ENCODE measurements at places on chromosomes 1 and 21. TPM values are rescaled to one million over a fixed set of nuclear protein-coding genes. Genes with fewer than 3 reads are reported as not detected.

DNA sequence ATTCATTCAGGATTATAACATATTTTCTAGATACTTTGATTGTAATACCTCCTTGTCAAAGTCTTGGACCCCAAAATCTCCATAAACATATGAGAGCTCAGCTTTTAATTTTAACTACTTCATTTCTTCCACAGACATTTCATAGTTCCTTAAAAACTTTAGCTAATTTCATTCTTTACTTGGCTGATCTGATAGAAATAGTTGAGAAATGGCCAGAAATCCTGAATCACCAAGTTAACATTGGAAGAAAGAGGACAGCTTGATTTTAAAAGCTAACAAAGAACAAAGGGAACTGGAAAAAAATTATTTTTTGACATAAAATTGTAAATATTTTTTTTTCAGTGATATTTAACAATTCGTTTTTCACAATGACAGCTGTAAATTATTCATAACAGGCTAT, 216.5 kb downstream of the NTNG1 start:
- DNase-seq: no peak
- H3K36me3 ChIP-seq: no peaks in the 10 kb centered on the region
- H3K4me1 ChIP-seq: no peaks in the 10 kb centered on the region
- no peaks in the 10 kb centered on the region for H3K27me3 ChIP-seq

DNA sequence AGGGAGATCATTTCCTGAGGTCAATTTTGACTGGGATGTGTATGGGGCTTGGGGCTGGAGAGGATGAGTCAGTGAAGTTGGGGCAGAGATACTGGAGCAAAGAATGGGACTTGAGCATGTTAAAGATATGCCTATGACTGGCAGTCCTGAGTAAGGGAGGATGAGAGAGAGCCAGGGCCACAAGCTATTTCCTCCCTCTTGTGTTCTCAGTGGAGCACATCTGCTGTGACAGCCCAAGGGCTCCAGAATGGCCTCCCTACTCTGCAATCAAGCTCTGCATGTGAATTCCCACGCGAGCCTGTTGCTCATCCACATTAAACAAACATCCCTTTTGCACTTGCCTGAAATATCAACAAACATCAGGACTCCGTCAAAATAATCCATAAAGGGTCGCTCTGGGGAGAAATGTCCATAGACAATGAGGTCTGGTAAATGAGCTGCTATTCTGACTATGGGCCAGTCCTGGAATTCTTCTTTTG, 9.2 kb downstream of the ADCY10 start:
- no peaks in the 10 kb centered on the region for H3K4me1 ChIP-seq
- no peaks in the 10 kb centered on the region for H3K27me3 ChIP-seq
- no peaks in the 10 kb centered on the region for H3K36me3 ChIP-seq
- no peak overlapping the region for H3K27ac ChIP-seq

DNA sequence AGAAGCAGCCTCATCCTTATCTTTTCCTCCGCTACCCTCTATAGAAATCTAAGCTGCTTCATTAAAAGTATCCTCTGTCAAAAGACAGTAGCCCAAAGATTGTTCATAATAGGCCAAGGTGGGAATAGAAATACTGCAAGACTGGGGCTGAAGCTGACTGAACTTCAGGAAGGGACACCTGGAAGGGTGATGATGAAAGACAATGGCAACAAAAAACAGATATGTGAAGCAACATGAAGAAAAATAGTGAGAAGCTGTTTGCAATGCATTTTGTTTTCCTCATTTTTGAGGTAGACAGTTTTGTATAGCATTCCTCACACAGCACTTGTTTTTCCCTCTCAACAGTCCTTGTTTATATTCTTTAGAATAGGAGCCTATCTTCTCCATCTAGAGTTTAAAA, 16.9 kb downstream of the DCAF8 start:
- H3K4me1 ChIP-seq: peaks cover 4% of the 10 kb centered on the region
- H3K4me3 ChIP-seq: no peak overlapping the region
- H3K27me3 ChIP-seq: no peaks in the 10 kb centered on the region
- no peak overlapping the region for H3K27ac ChIP-seq
- peaks cover 40% of the 10 kb centered on the region for H3K36me3 ChIP-seq
- no peak for DNase-seq

DNA sequence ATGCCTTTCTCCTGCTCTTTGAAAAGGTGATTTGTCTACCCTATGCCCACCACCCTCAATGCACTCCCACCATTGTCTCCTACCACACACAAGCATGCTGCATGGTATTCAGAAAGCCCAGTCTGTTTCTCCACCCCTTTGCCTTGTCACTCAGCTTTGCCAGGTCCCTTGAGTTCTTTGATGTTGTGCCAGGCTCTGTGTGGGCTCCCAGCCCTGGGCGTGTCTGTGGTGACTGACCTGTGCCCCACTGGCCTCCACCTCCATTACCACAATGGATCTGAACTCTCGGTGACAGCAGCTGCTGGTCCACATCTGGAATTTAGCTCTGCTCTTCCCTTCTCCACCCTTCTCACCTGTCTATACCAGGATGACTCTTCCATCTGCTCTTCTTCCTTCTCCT, 34.9 kb downstream of the ATP2B4 start:
- H3K4me3 ChIP-seq: no peak overlapping the region
- peaks cover 13% of the 10 kb centered on the region for H3K36me3 ChIP-seq
- peaks cover 69% of the 10 kb centered on the region for H3K4me1 ChIP-seq
- no peaks in the 10 kb centered on the region for H3K27me3 ChIP-seq
- peak overlapping the region; percentile 14 for H3K27ac ChIP-seq
- no peak for DNase-seq

GRCh38 chr21:35375115-35375514, 326.0 kb upstream of the RUNX1 start:
- H3K4me3 ChIP-seq: no peak overlapping the region
- no peak for DNase-seq
- no peaks in the 10 kb centered on the region for H3K27me3 ChIP-seq
- no peak overlapping the region for H3K27ac ChIP-seq
- no peaks in the 10 kb centered on the region for H3K4me1 ChIP-seq

OR6N2 gene
- total RNA-seq: not detected

PADI3 gene
- total RNA-seq: not detected

DNA sequence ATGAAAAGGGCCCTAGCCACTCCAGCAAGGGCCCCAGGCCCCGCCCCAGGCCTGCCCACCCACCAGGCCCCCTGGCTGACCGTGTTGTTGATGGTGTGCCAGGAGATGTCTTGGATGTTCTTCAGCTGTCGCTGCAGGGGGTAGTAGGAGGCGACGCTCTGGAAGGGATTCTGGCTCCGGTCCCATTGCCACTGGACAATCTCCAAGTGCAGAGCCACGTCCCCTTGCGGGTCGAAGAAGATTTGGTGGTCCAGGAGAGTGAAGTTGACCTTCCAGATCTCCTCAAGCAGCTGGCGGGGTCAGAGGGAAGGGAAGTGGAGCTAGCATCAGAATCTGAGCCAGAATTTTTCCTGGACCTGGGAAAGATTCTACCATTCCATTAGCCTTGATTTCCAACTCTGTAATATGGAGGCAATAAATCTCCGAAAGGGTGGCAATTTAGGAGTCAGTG, 10.2 kb downstream of the TAS1R2 start:
- H3K4me3 ChIP-seq: no peak overlapping the region
- no peaks in the 10 kb centered on the region for H3K4me1 ChIP-seq
- no peak overlapping the region for H3K27ac ChIP-seq
- H3K36me3 ChIP-seq: no peaks in the 10 kb centered on the region
- H3K27me3 ChIP-seq: peaks cover 2% of the 10 kb centered on the region

DNA sequence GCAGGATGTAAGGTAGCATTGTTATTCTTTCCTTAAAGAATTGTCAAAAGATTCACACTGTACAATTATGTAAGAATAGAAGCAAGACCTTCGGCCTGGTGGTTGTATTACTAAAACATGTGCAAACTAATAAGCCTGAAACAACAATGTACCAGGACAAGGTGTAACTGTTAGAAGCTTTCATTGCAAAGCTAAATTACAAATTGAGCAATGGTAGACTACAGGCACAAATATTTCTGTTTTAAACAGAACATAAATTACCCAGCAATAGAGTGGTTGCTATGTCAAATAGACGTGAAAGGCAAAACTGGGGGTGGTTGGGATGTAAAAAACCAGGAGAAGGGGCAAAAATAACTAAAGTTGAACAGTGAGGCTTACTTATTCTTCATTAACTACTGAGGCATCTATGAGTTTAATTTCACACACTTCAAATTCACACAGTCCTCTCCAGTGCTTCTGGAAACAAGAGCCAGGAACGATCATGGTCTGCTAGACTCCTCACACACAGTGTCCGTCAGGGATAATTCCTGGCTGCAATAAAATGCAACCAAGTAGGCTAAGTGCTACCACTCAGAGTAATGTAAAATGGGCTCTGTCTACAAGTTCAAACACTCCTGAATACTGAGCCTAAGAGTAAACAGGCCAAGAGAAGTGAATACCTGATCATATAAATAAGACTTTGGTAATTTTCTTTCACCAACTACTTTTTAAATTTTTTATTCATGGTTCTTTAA, 39.3 kb upstream of the C1orf198 start:
- H3K36me3 ChIP-seq: peaks cover 77% of the 10 kb centered on the region
- no peaks in the 10 kb centered on the region for H3K4me1 ChIP-seq
- no peaks in the 10 kb centered on the region for H3K27me3 ChIP-seq
- no peak overlapping the region for H3K27ac ChIP-seq

C8A gene
- total RNA-seq: not detected

- no peak overlapping the region for H3K4me3 ChIP-seq
- no peaks in the 10 kb centered on the region for H3K36me3 ChIP-seq
- DNase-seq: no peak
Observed at GRCh38 chr1:157105988-157106812, 6.6 kb upstream of the ETV3L start.

DNA sequence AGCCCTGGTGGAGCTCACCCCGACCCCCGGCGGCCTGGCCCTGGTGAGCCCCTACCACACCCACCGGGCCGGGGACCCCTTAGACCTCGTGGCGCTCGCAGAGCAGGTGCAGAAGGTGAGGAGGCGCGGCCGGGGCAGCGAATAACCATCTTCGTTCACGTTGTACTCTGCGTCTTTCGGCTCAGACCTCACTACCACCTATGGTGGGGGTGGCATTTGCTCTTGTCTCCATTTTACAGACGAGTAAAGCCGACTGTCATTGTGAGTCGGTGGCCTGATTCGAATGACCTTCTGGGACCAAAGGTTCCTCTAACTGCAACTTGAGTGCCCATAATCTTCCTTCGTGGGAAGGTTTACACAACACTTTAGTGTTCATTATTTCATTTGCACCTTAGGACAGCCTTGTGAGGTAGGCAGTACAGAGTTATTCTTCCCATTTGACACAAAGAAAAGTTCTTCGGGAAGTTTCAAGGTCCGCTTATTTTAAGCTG, 506 bp downstream of the C1orf50 start:
- peaks cover 47% of the 10 kb centered on the region for H3K4me1 ChIP-seq
- peak overlapping the region; percentile 78 for H3K27ac ChIP-seq
- H3K36me3 ChIP-seq: peaks cover 11% of the 10 kb centered on the region
- H3K27me3 ChIP-seq: no peaks in the 10 kb centered on the region
- no peak for DNase-seq

DNA sequence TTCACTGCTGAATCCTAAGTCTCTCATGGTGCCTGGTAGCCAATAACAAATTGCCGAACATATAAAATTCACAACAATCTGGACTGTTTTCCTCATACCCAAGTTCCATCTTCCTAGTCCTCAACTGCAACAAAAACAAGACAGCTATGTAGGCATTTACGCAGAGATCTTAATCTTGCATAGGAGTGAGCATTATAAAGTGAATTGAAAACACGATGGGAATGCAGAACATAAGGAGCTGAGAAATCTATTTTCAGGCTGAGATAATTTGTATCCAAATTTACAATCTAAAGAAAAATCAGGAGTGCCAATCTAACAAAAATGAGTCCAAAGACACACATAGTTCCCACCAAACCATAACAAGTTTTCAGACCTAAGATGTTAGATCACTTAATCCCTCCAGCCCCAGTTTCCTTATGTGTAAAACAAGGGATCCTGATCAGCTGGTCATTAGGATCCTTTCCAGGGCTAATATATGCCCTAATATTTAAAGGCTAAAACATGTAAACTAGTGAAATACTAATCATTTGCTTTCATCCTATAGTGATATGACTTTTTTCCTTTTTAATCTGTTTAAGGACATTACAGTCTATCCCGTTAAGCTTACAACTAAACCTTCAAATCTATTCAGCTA, 1.9 kb downstream of the SLC16A1 start:
- H3K27me3 ChIP-seq: no peaks in the 10 kb centered on the region
- no peak overlapping the region for H3K4me3 ChIP-seq
- no peak overlapping the region for H3K27ac ChIP-seq
- no peak for DNase-seq
- H3K4me1 ChIP-seq: peaks cover 35% of the 10 kb centered on the region

DNA sequence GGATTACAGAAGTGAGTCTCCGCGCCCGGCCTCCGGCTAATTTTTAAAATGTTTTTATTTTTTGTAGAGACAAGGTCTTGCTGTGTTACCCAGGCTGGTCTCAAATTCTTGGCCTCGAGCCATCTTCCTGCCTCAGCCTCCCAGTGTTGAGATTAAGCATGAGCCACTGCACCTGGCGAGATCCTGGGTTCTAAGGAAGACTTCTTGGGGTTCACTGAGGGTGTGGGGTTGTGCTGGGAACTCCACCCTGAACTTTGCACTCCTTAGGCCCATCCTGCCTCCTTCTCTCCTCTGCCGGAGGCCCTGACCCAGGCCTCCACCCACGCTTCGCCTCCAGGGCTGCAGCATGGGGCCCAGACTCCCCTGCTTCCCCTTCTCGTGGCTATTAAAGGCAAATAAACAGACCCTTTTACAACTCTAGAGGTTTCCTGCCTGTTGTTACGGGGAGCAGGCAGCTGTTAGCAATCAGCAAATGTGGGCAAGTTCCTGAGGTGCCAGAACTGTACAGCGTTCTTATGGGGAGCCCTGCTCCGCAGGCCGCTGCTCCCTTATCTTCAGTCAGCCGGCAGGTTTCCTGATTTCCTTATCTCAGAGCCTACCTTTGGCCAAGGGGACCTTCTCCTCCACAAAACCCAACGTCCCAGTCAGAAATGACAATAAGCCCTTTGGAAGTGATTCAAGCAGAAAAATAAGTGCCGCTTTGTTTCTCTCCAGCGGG, 41.0 kb upstream of the LIN9 start:
- no peaks in the 10 kb centered on the region for H3K4me1 ChIP-seq
- H3K27me3 ChIP-seq: no peaks in the 10 kb centered on the region
- H3K36me3 ChIP-seq: no peaks in the 10 kb centered on the region
- no peak for DNase-seq

MATN1 gene
- total RNA-seq: 2.5 TPM

GRCh38 chr1:78292361-78292760, 198.4 kb upstream of the PTGFR start:
- no peak overlapping the region for H3K27ac ChIP-seq
- H3K27me3 ChIP-seq: no peaks in the 10 kb centered on the region

HJV gene
- total RNA-seq: not detected

DNA sequence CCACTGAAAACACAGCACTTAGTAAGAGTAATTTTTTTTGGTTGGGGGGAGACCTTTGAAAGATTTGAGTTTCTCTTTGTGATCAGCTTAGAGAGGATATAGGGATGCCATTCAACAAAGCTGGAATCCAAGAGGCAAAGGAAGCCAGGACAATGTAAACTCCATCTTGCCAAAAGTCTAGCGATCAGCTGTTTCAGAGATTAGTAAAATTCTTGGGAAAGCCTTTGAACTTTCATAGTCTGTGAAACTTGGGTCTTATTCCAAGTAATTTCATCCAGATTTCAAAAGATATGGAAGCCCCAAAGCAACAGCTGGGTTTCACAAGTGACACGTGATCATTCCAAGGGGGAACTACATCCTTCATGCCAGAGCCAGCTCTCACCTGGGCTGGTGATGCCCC, 30.2 kb upstream of the TNR start:
- no peak overlapping the region for H3K27ac ChIP-seq
- DNase-seq: no peak
- H3K4me3 ChIP-seq: no peak overlapping the region

SLAMF9 gene
- not detected for total RNA-seq
